Breast epithelium (tissue), 4 donors: ENCODE measurements at places on chromosomes 7 and 10. TPM values are rescaled to one million over a fixed set of nuclear protein-coding genes. Genes with fewer than 3 reads are reported as not detected.
A peak's percentile ranks its signal among the peaks of the same experiment; 100 is the strongest.

WNT8B gene
- total RNA-seq: not detected

MYL7 gene
- not detected for total RNA-seq

PNLIPRP2 gene
- not detected for total RNA-seq

GRCh38 chr10:87544721-87545120 is 40.0 kb downstream of the MINPP1 start:
- no peaks in the 10 kb centered on the region for H3K4me1 ChIP-seq
- no peak for DNase-seq
- H3K27me3 ChIP-seq: no peaks in the 10 kb centered on the region
- H3K27ac ChIP-seq: no peak overlapping the region

DNA sequence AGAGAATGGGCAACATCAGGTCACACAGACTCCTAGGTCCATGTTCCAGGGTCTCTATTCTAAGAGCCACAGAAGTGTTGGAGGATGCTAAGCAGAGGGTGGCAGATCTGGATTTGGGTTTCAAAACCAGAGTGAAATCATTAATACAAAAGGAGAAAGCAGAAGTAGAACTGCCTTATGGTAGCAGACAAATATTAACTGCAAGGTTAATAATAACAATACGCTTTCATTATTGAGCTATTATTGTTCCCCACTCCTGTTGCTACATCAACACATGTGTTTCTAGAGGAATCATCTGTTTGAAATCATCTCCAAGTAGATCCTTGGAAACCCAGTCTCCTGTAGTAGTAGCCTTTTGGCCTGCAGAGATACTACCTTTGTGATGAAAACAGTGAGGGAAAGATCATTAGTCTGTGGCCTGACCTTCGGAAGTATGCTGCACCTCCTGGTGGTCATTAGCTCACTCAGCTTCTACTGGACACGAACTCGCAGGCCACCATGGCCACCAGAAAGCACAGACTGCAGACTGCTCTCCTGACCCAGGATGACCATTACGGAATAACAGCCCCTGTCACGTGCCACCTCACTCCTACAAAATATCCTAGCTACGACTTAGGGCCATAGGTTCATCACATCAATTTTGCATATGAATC is 84.6 kb downstream of the XPNPEP1 start:
- H3K27ac ChIP-seq: no peak overlapping the region
- no peak for DNase-seq
- H3K27me3 ChIP-seq: no peaks in the 10 kb centered on the region
- H3K4me1 ChIP-seq: no peaks in the 10 kb centered on the region
- H3K36me3 ChIP-seq: no peaks in the 10 kb centered on the region

GRCh38 chr7:41187322-41187721 is 515.6 kb downstream of the INHBA start:
- H3K27me3 ChIP-seq: no peaks in the 10 kb centered on the region
- no peak for DNase-seq
- no peak overlapping the region for H3K27ac ChIP-seq
- no peaks in the 10 kb centered on the region for H3K36me3 ChIP-seq
- H3K4me1 ChIP-seq: no peaks in the 10 kb centered on the region
- no peak overlapping the region for H3K4me3 ChIP-seq

SLC29A3 gene
- total RNA-seq: 12.0 TPM

- H3K4me1 ChIP-seq: no peaks in the 10 kb centered on the region
- H3K36me3 ChIP-seq: no peaks in the 10 kb centered on the region
- no peaks in the 10 kb centered on the region for H3K27me3 ChIP-seq
- no peak overlapping the region for H3K27ac ChIP-seq
Measured at GRCh38 chr10:121312587-121312986, 285.7 kb downstream of the FGFR2 start.

- no peaks in the 10 kb centered on the region for H3K4me1 ChIP-seq
- H3K4me3 ChIP-seq: no peak overlapping the region
- no peaks in the 10 kb centered on the region for H3K27me3 ChIP-seq
- no peaks in the 10 kb centered on the region for H3K36me3 ChIP-seq
Measured at GRCh38 chr7:124785994-124786393, 20.4 kb upstream of the GPR37 start.

DNA sequence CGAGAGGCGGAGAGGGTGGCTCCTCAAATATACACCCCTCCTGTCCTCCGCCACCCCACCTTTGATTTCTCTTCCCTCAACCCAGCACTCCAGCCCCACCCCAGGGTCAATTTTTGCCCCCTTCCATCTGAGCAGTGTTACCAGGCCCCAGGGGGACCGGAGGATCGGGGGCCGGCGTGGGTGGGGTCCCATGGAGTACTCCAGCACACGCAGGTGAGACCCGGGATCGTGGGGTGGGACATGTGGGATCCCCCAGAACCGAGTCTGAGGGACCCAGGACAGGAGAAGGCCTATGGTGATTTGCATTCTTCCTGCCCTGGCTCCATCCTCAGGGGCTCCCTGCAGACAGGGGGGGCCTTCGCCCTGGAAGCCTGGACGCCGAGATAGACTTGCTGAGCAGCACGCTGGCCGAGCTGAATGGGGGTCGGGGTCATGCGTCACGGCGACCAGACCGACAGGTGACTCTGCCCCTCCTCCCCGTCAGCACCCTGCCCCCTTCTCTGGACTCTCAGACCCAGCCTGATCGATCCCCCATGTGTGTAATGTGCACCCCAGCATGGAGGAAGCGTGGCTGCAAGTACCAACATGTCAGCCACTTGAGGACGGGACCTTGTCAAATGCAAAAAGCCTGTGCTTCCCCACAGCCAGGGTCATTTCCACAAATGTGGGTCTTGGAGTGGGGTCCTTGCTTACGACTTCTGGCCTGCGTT is 744 bp downstream of the TRIP6 start:
- H3K27ac ChIP-seq: peak overlapping the region; percentile 99
- peak overlapping the region; percentile 98 for H3K4me3 ChIP-seq
- no peaks in the 10 kb centered on the region for H3K36me3 ChIP-seq
- no peak for DNase-seq
- H3K4me1 ChIP-seq: peaks cover 18% of the 10 kb centered on the region

MCM10 gene
- total RNA-seq: 2.0 TPM

H2AZ2 gene
- 110 TPM for total RNA-seq

- no peak overlapping the region for H3K27ac ChIP-seq
- no peaks in the 10 kb centered on the region for H3K4me1 ChIP-seq
- no peak overlapping the region for H3K4me3 ChIP-seq
- no peak for DNase-seq
- H3K27me3 ChIP-seq: no peaks in the 10 kb centered on the region
Measured at GRCh38 chr7:16034353-16034752, 347.9 kb upstream of the MEOX2 start.

GRCh38 chr10:123634221-123634620 is 31.9 kb upstream of the GPR26 start:
- no peak overlapping the region for H3K27ac ChIP-seq
- H3K36me3 ChIP-seq: peaks cover 4% of the 10 kb centered on the region

DNA sequence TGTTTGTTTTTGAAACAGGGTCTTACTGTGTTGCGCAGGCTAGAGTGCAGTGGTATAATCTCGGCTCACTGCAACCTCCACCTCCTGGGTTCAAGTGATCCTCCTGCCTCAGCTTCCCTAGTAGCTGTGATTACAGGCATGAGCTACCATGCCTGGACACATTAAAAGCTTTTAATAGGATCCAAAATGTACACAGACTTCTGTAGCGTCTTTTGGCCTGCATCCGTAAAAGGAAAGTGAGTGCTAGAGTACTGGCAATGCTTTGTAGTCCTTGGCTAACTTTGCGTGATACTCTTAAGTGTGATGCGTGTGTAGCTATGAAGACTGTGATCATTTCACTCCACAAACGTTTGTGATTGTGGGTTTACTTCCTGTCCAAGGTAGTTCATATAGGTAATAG is 13.3 kb downstream of the ZRANB1 start:
- H3K36me3 ChIP-seq: no peaks in the 10 kb centered on the region
- no peak overlapping the region for H3K4me3 ChIP-seq
- no peak for DNase-seq
- H3K4me1 ChIP-seq: no peaks in the 10 kb centered on the region
- H3K27ac ChIP-seq: no peak overlapping the region
